ENCODE measurements at places on chromosomes 11 and 22.
A peak's percentile ranks its signal among the peaks of the same experiment; 100 is the strongest.

- no peak for DNase-seq
These were observed 9.9 kb downstream of the PRSS23 start for GRCh38 chr11:86810288-86810687.

DNA sequence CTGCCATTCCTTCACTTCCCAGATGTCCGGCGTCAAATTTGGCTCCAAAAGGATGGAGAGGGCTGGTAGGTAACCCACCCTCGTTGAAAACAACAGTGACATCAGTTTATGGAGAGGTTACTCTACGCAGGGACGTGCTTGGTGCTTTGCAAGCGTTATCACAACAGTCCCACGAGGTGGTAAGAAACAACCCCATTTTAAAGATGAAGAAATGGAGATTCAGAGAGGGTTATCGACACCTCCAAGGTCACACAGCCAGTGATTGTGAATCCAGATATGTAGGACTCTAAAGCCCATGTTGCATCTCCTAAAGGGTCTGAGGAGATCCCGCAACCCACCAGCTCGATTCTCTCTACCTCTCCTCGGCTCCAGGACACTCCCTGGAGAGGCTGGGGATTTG is 773 bp downstream of the MIAT start:
- no peak for DNase-seq

GRCh38 chr22:30884211-30885000 is 84.2 kb downstream of the MORC2 start:
- DNase-seq: no peak

DNA sequence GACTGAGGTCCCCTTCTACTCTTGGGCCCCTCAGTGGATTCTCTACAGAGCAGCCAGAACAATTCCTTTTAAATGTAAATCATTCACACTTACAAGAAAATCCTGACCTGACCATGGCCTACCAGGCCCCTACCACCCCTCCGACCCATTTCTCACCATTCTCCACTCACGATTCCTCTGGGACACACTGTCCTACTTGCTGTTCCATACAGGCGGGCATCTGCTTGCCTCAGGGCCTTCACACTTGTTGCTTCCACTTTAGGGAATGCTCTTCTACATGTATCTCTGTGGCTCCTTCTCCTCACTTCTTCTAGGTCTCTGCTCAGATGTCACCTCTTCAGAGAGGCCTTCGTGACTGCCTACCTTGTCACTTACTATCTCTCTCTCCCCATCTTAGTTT is 3.4 kb downstream of the USH1C start:
- no peak for DNase-seq

DNA sequence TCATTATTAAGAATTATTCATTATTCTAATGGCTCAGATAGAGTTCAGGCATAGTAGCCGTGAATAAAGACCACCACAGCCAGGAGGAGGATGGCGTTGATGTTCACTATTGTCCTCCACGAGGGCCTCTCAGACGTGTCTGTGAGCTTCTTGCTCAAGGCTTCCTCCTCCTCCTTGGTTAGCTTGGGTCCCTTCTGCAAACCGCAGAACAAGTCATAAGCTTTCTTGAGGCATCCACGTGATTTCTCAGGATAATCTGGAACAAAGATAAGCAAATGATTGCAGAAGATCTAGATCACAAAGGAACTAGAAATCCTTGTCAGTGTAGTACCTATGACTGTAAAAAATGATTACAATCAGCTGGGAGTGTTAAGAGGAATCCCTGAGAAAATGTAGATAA is 13.6 kb upstream of the RFPL2 start:
- no peak for DNase-seq

- DNase-seq: no peak
These were observed 5.2 kb downstream of the IFT27 start for GRCh38 chr22:36770513-36771231.

DNA sequence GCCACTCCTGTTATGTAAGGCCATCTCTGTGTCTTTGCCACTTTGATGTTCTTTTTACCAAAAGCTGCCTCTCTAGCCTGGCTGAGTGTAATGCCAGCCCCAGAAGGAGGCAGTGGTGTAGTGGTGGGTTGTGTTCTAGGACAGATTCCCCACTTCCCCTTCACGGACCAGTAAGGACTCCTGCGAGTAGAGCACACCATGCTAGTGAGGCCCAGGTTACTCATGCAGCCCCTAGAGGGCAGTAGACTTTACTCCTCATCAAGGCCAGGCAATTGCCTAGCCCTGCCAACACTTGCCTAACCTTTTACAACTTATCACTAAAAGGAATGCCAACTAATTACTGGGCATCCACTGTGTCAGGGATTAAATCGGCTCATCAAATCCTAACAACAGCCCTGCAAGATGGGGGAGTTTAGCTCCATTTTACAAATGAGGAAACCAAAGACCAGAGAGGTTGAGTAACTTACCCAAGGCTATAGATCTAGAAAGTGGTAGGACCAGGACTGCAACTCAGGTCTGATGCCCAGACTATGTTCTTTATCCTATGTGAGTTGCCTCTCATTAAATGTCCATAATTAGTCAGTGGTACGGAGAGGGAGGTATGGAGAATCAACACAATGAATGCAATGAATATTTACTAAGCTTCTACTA is 75.3 kb downstream of the APIP start:
- peak; percentile 5 for DNase-seq

DNA sequence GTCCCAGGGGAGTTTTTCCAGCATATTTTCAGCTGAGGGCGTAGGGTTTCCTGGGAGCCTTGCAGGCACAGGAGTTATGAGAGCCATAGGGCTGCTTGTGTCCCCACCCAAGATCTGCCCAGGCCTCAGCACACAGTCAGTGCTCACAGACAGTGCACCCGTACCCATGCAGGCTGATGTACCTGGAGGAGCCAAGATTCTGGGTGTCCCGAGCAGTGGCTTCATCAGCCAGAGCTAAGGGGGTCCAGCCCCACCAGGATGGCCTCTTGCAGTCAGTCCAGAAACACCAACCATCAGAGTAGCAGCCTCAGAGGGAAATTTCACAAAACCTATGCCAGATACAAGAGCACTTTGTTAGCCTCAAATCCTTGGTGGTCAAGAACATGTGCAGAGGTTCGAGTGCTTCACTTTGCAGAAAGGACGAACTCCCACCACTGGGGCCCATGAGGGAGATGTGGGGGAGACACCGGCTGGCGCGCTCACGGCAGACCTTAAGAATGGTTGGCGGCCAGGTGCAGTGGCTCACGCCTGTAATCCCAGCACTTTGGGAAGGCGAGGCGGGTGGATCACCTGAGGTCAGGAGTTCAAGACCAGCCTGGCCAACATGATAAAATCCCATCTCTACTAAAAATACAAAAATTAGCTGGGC is 43.8 kb upstream of the RTL6 start:
- DNase-seq: no peak

Data from stimulated activated CD4-positive, alpha-beta T cell treated with anti-CD3 and anti-CD28 coated beads, Interleukin-4, amount 100 ng/mL, for 24 hours (primary cell).